Activated CD4-positive, alpha-beta T cell treated with anti-CD3 and anti-CD28 coated beads, Interleukin-2, amount 10 ng/mL, durations not matched to agents 7 days and 5 days (primary cell): ENCODE measurements at places on chromosomes 16 and 17.

- no peak for DNase-seq
These were observed 5.5 kb downstream of the CCL17 start for GRCh38 chr16:57409870-57410587.

GRCh38 chr16:76784530-76784929 is 406.5 kb upstream of the MON1B start:
- DNase-seq, result no peak

DNA sequence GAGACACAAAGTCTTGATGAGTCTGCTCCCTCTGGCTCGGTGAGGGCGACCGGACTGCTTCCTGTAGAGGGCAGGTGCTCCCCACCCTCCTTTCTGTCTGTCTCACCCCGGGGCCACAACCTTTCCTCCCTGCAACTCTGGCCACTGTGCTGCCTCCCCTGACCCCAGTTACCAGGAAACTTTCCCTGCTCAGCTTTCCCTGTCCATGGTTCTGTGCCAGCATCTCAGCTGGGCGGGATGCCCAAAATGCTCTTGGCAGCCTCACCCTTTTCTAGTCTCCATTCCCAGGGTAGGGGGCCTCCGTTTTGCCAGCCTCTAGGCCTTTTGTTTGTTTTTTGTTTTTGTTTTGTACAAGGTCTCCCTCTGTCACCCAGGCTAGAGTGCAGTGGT is 1.4 kb downstream of the PLD2 start:
- no peak for DNase-seq

DNA sequence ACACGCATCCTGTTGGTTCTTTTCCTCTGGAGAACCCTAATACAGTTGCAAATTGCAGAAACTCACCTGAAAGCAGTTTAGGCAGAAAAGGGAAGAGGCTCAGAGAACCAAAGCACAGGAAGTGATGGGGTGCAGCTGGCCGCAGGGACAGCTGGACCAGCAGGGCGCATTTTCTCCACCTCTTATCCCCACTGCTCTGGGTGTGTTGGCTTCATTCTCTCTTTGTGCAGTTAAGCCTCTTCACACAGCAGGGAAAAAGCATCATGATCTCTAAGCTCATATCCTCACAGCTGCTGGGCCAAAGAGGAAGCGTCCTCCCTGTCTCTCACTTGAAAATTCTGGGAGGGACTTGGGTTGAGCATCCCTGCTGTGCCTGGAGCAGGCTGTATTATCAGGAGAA is 20.0 kb upstream of the LRRC75A start:
- DNase-seq, result no peak

GRCh38 chr16:58503166-58503862 is 3.4 kb downstream of the NDRG4 start:
- DNase-seq, result no peak

- no peak for DNase-seq
These were observed 4.1 kb upstream of the SLC13A2 start for GRCh38 chr17:28469376-28469775.

- DNase-seq, result no peak
These were observed 82.1 kb downstream of the GAS7 start for GRCh38 chr17:10116267-10116666.

- DNase-seq, result no peak
These were observed 132.6 kb downstream of the PARN start for GRCh38 chr16:14497245-14498082.

- DNase-seq, result no peak
These were observed 78.6 kb downstream of the RBFOX3 start for GRCh38 chr17:79532107-79532790.

- DNase-seq, result no peak
These were observed 187.7 kb downstream of the MAF start for GRCh38 chr16:79412783-79413225.

- DNase-seq, result no peak
These were observed 1.8 kb downstream of the ZBTB4 start for GRCh38 chr17:7477392-7478275.

DNA sequence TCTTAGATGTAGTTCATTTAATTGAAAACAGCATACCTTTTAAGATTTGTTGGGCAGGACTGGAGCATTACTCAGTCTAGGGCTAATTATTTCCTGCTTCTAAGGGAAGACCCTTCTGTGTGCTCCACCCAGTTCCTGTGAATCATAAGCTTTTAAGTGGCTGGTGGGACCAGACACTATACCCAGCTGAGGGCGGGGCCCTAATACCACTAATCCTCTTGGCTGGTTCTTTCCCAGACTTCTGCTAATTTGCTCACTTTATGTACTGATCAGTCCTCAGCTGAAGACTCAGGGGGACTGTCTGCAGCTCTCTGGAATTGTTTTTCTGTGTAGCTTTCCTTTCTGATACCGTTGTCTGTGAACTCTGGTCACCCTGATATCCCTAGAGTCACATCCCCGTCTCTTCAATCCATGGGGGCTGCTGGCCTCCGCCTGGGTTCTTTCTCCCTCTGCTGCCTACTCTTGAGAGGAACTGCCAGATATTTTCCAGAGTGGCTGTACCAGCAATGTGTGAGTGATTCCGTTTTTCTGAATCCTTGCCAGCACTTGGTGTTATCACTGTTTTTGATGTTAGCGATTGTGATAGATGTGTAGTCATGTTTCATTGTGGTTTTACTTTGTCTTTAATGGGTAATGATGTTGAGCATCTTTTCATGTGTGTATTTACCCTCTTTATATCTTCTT is 35.1 kb downstream of the MFSD11 start:
- peak; percentile 24 for DNase-seq

DNA sequence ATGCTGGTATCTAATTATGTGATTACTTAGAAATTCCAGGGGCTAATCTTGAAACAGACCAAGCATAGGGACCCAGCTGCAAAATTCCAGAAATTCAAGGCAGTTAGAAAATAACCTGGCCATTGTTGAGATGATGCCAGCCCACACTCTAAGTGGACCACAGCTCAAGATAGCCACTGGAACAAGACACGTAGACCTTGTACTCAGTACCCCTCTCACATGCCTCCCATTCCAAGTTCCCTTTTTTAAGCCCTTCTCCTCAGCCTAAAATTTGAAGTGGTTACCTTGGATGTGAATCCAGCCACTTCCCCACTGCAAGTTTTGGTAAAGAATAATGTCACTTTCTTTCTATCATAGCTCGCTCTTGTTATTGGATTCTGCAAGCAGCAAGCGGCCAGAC is 4.1 kb upstream of the ZNF19 start:
- no peak for DNase-seq

GRCh38 chr17:45170931-45171337 is 9.3 kb downstream of the HEXIM2 start:
- DNase-seq, result no peak

DNA sequence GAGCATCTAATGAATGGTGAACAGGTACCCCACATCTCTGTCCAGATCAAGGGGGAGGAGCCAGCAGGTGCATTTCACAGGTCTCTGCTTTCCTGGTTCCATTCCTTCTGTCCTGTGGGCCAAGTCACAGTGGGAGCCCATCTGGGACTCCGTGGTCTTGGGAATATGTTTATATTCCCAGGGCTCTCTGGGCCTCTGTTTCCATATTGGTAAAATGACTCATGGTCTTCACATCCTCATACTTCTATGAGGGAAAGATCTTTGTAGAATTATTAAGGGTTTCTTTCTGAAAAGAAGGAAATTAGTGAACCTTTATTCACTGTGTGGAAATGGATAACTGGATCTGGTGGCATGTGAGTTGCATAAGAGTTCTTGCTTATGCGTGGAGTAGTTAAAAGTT is 6.2 kb downstream of the MYOCD start:
- DNase-seq, result no peak

DNA sequence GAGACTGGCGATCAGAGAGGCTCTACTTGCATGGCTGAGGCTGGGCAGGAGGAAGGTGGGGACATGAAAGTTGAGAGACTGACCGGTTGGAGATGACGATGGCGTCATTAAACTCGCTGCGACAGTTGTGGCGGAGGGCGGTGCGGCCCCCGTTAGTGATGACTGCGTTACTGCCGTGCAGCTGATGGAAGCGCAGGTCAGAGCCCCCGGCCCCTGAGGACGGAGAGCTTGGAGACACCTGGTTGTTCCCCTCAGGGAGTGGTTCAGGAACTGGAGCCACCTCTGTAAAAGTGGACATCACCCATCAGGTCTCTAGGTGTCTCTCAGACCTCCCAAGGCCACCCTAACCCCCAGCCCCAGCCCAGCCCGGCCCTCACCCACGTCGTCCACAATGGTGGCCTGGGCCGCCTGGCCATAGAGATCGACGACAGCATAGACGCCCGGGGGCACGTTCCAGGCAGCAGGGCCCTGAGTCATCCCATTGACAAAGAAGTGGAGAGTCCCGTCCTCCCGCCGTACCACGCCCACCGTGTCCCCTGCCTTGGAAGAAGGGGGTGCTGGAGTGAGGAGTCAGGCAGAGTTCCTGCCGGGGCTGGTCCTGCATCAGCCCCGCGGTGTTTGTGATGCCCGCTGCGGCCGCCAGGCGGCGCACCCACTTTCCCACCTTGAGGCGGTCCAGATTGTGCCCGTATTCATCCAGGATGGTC is 5.3 kb downstream of the NEURL4 start:
- peak; percentile 71 for DNase-seq

- no peak for DNase-seq
These were observed 192.6 kb downstream of the PARN start for GRCh38 chr16:14437426-14437825.

GRCh38 chr17:45435481-45435880 is 2.8 kb upstream of the ARHGAP27 start:
- DNase-seq, result no peak

- no peak for DNase-seq
These were observed 13.0 kb downstream of the CCDC182 start for GRCh38 chr17:57732062-57732461.

- no peak for DNase-seq
These were observed 9.7 kb downstream of the IRX6 start for GRCh38 chr16:55333684-55334083.

- DNase-seq, result no peak
These were observed 5.2 kb upstream of the OR1F1 start for GRCh38 chr16:3182608-3183444.

DNA sequence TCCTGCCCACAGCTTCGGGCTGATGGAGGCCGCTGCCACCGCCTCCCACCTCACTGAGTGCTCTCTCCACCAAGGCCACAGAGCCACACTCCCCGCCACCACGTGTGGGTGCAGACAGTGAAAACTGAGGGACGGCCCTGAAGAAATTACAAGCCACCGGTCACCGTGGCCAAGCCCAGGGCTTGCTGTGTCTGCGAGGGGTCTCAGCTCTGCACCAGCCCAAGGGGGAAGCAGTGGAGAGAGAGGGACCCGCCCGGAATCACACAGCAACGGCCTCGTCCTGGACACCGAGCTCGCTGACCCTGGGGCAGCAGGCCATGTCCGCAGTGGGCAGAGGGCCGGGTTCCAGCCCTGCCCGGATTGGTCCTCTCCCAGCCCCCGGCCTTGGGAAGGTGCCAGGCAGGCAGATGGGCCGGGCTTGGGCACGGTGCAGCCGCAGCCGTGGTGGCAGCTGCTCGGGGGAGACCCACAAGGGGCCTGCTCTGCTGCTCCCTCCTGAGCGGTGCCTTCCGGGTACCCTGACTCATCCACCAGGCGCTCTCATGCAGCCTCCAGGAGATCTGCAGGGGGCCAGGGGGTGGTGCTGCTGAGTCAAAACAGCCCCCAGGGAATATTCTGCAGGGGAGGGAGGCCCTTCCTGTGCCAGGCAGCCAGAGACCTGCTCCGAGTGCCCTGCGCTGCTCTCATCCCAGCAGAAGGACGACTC is 52.0 kb downstream of the CBFA2T3 start:
- no peak for DNase-seq

GRCh38 chr17:1912146-1912545 is 82.3 kb downstream of the RPA1 start:
- DNase-seq, result no peak

GRCh38 chr16:54422569-54422978 is 136.0 kb upstream of the IRX3 start:
- DNase-seq, result no peak

GRCh38 chr17:34437188-34437587 is 74.2 kb upstream of the CCL1 start:
- no peak for DNase-seq

DNA sequence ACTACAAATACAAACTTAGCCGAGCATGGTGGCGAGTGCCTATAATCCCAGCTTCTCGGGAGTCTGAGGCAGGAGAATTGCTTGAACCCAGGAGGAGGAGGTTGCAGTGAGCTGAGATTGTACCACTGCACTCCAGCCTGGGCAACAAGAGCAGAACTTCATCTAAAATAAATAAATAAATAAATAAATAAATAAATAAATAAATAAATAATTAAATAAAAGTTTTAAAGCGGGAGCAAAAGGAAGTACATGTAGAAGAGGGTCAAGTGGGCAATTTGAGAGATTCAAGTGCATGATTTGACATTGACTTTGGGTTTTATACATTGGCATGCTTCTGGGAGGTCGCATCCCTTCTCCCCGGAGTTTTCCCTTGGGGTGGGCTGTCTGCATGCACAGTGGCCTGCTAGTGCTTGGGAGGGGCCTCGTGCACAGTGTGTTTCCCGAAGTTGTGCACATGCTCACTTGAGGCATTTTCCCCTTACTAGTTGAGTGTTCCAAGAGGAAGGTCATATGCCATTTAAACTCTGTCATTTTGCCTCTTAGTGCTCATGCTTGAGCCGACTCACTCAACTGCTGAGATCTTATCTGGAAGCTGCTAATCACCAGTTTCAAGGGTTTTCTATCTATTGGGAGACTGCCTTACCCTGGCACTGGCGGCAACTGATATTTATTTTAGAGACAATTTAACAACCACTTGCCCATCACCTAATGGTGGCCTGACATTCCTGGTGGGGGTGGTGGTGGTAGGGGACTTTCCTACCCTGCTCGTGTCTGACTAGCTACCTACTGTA is 193.2 kb upstream of the MPHOSPH6 start:
- no peak for DNase-seq

GRCh38 chr17:57425903-57426880 is 169.9 kb downstream of the MSI2 start:
- DNase-seq, result no peak

DNA sequence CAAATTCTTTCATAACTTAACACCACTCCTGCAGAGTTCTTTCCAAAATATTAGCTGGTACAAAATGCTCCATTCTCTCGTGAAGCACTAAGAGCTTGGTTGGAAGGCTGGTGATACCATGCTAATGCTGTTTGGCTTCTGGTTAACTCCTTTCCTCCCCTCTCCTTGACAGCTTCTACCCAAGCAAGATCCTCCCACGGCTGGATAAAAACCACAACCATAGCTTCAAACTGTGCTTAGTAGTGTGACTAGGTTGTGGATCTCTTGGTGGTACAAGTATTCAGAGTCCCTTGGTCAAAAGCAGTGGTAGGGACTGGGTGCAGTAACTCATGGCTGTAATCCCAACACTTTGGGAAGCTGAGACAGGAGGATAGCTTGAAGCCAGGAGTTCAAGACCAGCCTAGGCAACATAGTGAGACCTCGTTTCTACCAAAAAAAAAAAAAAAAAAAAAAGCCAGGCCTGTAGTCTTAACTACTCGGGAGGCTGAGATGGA is 2.3 kb downstream of the PHAF1 start:
- no peak for DNase-seq

- no peak for DNase-seq
These were observed 14.1 kb downstream of the TMC5 start for GRCh38 chr16:19431636-19432340.

- peak; percentile 70 for DNase-seq
These were observed 27.9 kb upstream of the C16orf95 start for GRCh38 chr16:87344931-87345631.
